A549 treated with GW870086 at 1 μM for 4 hours (cell line): ENCODE measurements at places on chromosomes 13 and 19. TPM values are rescaled to one million over a fixed set of nuclear protein-coding genes. Genes with fewer than 3 reads are reported as not detected.

ERCC1 gene
- total RNA-seq, result 146 to 178 TPM (median 168 TPM) in 5 replicates

CYP2B6 gene
- 0.03 TPM in 1 of 5 replicates, not detected in the others for total RNA-seq

MUC16 gene
- total RNA-seq, result 0.02 to 0.23 TPM (median 0.04 TPM) in 4 of 5 replicates, not detected in the other

BRSK1 gene
- total RNA-seq, result 2.5 to 4.3 TPM (median 4.1 TPM) in 5 replicates

PSG4 gene
- 0.71 to 1.5 TPM (median 0.78 TPM) in 5 replicates for total RNA-seq

SULT2A1 gene
- total RNA-seq, result not detected in 5 replicates

WDR88 gene
- not detected in 5 replicates for total RNA-seq

DKKL1 gene
- total RNA-seq, result 0.70 to 1.1 TPM (median 0.89 TPM) in 5 replicates

ADPRHL1 gene
- total RNA-seq, result 14.5 to 17.5 TPM (median 14.6 TPM) in 5 replicates

RYR1 gene
- 4.7 to 7.6 TPM (median 5.6 TPM) in 5 replicates for total RNA-seq

ZNF98 gene
- total RNA-seq, result not detected in 5 replicates

CGB7 gene
- 0.21 to 0.97 TPM (median 0.55 TPM) in 4 of 5 replicates, not detected in the other for total RNA-seq

ZNF14 gene
- total RNA-seq, result 1.7 to 2.6 TPM (median 2.1 TPM) in 5 replicates

CSNK1A1L gene
- total RNA-seq, result not detected in 5 replicates

TMEM150B gene
- not detected in 5 replicates for total RNA-seq

EEF2 gene
- total RNA-seq, result 859 to 1,088 TPM (median 1,044 TPM) in 5 replicates

ADAMTS10 gene
- total RNA-seq, result 8.8 to 15.2 TPM (median 12.9 TPM) in 5 replicates

FLT3LG gene
- total RNA-seq, result 0.69 to 1.8 TPM (median 1.4 TPM) in 5 replicates

CAB39L gene
- total RNA-seq, result 1.5 to 2.5 TPM (median 1.9 TPM) in 5 replicates

LCP1 gene
- total RNA-seq, result 0.16 to 0.26 TPM (median 0.21 TPM) in 5 replicates

RASIP1 gene
- total RNA-seq, result 0.51 to 0.67 TPM (median 0.56 TPM) in 5 replicates

SLC1A6 gene
- total RNA-seq, result not detected in 5 replicates

PABPC3 gene
- total RNA-seq, result 0.10 to 0.20 TPM (median 0.16 TPM) in 5 replicates

ZNF234 gene
- total RNA-seq, result 2.1 to 3.0 TPM (median 2.3 TPM) in 5 replicates

PROZ gene
- total RNA-seq, result not detected in 5 replicates

ZNF506 gene
- 0.13 to 0.49 TPM (median 0.27 TPM) in 4 of 5 replicates, not detected in the other for total RNA-seq

RNU6-9 gene
- not detected in 5 replicates for total RNA-seq

HSH2D gene
- 0.09 to 0.14 TPM in 2 of 5 replicates, not detected in the others for total RNA-seq

ICAM3 gene
- 6.4 to 10.8 TPM (median 8.0 TPM) in 5 replicates for total RNA-seq

SELENOV gene
- total RNA-seq, result not detected in 5 replicates

RPL21 gene
- 1,283 to 1,776 TPM (median 1,328 TPM) in 5 replicates for total RNA-seq

TNFRSF19 gene
- total RNA-seq, result 3.3 to 5.2 TPM (median 4.7 TPM) in 5 replicates

ACTN4 gene
- 751 to 1,254 TPM (median 1,147 TPM) in 5 replicates for total RNA-seq

POU2F2 gene
- 0.15 to 0.80 TPM (median 0.41 TPM) in 5 replicates for total RNA-seq

CAPN12 gene
- total RNA-seq, result 4.2 to 6.0 TPM (median 5.6 TPM) in 5 replicates

ZNF575 gene
- total RNA-seq, result 1.2 to 1.9 TPM (median 1.6 TPM) in 5 replicates

ZNF681 gene
- total RNA-seq, result not detected in 5 replicates

NFIC gene
- 34.2 to 42.9 TPM (median 39.8 TPM) in 5 replicates for total RNA-seq

LYPD5 gene
- total RNA-seq, result 0.09 to 0.29 TPM (median 0.21 TPM) in 4 of 5 replicates, not detected in the other

RAB20 gene
- 1.5 to 2.1 TPM (median 1.7 TPM) in 5 replicates for total RNA-seq

ZNF428 gene
- total RNA-seq, result 50.6 to 71.3 TPM (median 59.6 TPM) in 5 replicates

LILRA1 gene
- not detected in 5 replicates for total RNA-seq

SUGP1 gene
- total RNA-seq, result 21.5 to 25.6 TPM (median 23.6 TPM) in 5 replicates
